Fibroblast of skin of scalp (primary cell): ENCODE measurements at places on chromosomes 7 and 10.

GRCh38 chr10:26870766-26871165 is 10.0 kb upstream of the ABI1 start:
- DNase-seq: no peak

GRCh38 chr7:108210796-108211195 is 80.6 kb upstream of the LAMB4 start:
- DNase-seq: no peak

DNA sequence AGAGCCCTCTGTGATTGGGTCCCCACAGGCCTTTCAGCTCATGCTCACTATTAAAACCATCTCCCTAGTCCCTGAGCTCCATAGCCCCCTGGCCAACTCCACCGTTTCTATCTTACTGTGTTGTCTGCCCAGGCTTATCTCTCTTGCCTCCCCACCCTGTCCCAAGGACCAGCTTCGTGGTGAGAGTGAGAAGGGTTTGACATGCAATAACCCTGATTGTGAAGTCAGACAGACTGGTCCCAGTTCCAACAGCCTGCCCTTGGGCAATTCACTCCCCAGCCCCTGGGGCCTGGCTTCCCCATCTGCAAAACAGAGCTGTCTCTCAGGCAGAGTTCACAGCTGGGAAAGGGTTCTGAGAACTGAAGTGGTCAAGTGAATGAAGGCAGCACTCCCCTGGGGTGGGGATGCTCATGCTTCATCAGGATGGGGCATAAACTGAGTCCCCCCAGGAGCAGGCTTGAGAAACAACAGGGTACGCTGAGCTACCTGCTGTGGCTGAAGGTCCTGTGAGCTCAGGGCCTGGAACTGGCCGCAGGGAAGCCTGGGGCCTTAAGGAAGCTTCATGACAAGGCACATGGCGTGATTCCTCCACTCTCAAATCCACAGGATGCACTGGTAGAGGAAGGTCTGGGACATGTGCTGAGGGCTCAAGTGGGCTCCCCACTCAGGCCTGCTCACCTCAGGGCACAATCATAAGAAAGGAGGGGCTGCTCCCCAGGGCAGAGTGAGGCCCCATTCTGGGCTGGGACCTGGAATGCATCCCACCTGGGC is 1.8 kb upstream of the PPIF start:
- no peak for DNase-seq

GRCh38 chr10:8365935-8366911 is 311.7 kb downstream of the GATA3 start:
- no peak for DNase-seq

DNA sequence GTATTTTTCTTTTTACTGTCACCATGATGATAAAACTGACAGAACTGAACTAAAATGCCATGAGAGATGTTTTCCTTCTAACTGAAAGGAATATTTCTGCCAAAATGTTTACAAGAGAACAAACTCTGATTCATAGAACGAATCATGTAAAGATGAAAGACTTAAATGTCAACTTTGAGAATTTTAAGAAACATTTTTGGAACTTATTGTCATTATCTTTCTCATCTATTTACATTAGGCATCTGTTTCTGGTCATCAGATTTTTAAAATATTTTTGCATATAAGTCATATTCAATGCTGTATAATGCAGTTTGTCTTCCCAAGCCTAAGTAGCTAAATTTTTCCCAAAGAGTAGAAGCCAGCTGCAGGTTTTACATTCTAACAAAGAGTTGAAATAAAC is 358.5 kb downstream of the TFEC start:
- DNase-seq: peak; percentile 76

DNA sequence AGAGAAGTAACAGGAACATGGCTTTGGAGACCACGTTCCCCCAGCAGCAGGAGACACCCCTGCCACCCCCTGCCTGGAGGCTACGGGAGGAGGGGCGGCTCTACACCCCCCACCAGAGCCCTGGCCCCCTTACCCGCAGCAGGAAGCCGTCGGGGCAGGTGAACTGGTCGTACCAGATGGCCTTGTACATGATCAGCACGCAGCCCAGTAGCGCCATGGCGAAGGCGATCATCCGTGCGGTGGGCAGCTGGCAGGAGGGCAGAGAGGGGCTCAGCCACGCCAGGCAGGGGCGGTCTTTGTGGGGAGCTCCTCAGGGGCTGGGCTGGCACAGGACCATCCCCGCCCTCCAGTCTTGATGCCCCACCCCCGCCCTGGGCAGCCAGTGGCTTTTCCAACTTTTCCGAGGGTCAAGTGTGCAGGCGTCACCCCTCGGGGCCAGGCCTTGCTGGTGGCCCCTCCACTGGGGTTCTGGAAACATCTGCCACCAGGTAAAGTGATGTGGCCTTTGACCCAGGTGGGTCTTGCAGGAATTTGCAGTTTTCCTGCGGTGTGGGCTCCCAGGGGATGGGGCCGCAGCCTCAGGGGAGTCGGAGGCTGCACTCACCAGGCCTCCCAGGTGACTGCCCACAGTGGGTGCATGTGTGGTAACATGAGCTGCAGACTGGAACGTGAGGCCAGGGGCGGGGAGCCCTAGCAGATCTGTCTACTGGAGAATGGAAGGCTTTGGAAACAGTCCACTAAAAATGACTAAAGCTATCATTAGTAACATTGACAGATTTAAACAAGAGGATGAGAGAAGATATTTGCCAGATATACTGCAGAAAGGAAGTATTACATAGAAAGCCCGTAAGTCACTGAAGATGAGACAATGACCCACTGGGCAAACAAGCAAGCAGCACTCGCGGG is 9.7 kb downstream of the CALY start:
- no peak for DNase-seq
